ENCODE measurements at places on chromosomes 16 and 17.

DNA sequence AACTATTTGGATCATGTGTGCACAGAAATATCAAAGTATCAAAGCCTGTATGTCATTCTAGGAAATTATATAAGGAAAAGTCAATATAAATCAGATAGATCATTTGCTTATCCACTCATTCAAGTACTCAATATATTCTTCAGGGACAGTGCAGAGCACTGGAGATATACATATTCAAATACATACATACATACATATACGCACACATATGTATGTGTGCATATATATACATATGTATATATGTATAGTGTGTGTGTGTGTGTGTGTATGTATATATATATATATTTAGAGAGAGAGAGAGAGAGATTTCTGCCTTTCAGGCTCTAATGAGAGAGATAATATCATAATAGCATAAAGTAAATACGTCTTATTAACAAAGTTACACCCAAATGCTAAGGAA is 169.2 kb downstream of the PMP22 start:
- no peak for DNase-seq

GRCh38 chr17:75344666-75345065 is 55.4 kb upstream of the SLC25A19 start:
- no peak for DNase-seq

- DNase-seq, result no peak
Measured at GRCh38 chr17:6232732-6233101, 162.5 kb downstream of the WSCD1 start.

- DNase-seq, result no peak
Measured at GRCh38 chr16:54136276-54136625, 150.3 kb downstream of the IRX3 start.

DNA sequence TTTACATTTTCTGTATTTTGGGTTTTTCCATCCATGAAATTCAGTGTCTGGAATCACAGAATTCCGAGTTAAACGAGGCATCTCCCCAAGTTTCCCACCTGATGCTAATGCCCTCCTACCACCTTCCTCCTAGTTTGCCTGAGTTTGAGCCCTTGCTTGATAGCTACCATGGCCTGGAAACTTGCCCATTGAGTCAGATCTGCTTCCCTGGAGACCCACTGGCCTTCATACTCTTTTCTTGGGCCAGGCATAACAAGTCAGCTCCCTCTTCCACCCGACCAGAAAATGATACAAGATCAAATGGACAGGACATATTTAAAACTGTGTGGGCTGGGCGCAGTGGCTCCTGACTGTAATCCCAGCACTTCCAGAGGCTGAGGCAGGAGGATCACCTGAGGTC is 10.2 kb downstream of the SETD1A start:
- no peak for DNase-seq

GRCh38 chr17:21361020-21361809 is 14.9 kb upstream of the KCNJ12 start:
- no peak for DNase-seq

DNA sequence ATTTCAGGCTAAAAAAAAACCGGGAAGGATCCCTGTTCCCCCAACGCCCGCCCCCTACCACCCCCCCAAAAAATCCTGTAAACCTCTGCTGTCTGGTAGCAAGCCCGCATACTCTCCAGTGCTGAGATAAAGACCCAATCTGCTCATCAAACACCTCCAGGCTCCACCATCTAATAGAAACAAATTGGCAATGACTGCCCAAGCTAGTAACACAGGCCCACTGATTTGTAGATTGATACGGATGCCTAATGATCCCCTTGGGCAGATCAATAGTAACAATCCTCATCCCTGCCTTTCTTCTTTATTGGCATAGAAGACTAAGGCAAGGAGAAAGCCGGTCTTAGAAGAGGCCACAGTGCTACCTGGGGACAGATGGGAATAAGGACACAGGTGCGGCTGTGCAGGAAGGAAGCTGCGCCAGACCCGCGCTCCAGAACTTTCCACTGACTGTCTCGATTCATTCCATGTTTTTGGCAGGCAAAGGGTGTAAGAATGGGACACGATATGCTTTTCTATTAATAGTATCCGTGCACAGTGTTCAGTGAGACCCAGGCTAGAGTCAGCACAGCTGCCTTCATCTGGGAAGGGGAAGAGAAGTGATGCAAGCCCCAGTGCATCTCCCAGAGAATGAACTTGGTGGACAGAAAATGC is 407.6 kb upstream of the PSMD7 start:
- no peak for DNase-seq

- no peak for DNase-seq
Measured at GRCh38 chr16:26700250-26700649, 366.5 kb upstream of the C16orf82 start.

GRCh38 chr16:30986129-30986991 is 1.4 kb downstream of the HSD3B7 start:
- no peak for DNase-seq

GRCh38 chr16:67147437-67148140 is 3.2 kb downstream of the B3GNT9 start:
- DNase-seq, result no peak

GRCh38 chr17:68792042-68792685 is 163.0 kb downstream of the ABCA8 start:
- no peak for DNase-seq

DNA sequence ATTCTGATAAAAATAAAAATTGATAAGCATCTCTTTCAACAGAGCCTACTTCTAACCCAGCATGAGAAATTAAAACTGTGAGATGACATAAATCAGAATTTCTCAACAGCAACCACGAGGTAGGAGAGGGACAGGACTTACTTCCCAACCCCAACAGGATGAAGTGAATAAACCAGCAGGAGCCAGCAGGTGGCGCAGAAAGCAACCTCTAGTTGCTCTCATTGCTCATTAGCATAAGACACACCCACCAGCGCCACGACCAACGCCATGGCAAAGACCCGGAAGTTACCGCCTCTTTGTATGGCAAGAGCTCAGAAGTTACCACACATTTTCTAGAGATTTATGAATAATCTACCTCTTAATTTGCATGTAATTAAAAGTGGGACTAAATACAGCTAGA is 189.4 kb upstream of the CDH8 start:
- peak; percentile 60 for DNase-seq

GRCh38 chr16:24168856-24169255 is 87.3 kb upstream of the CACNG3 start:
- no peak for DNase-seq

DNA sequence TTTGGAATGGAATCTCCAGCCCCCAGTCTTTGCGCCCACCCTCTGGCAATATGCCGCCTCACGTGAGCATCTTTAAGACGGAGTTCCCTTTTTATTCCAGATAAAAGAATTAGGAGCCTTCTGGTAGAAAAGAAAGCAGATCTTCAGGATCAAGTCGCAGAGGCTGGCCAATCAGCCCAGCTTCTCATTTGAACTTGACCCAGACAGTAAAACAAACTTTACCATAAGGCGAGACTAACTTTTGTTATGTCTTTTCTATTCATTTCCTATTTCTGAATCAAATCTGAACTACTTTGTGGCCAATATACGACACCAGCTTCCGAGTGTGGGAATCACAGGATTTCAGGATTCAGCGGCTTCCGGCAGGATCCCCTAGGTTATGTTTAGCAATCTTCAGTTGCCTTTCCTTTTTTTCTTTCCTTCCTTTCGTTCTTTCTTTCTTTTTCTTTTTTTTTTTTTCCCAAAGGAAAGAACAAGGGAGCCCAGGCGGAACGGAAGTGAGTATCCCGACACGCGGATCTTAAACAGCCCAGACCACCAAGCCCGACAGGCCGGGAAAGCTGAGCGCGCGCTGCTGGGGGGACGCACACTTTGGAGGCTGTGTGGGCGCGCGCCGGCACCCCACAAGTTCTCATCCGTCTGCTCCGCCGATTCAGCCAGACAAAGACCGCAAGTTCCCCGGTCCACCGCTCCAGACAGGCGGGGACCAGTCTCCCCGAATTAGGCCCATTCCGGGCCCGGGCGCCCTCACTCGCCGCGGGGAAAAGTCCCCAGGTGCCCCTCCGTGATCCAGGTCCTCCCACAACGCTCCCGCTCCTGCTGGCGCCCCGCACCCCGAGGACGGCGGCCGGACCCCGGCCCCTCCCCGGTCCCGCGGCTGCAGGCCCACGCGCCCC is 633 bp downstream of the TBC1D16 start:
- DNase-seq, result peak; percentile 57

DNA sequence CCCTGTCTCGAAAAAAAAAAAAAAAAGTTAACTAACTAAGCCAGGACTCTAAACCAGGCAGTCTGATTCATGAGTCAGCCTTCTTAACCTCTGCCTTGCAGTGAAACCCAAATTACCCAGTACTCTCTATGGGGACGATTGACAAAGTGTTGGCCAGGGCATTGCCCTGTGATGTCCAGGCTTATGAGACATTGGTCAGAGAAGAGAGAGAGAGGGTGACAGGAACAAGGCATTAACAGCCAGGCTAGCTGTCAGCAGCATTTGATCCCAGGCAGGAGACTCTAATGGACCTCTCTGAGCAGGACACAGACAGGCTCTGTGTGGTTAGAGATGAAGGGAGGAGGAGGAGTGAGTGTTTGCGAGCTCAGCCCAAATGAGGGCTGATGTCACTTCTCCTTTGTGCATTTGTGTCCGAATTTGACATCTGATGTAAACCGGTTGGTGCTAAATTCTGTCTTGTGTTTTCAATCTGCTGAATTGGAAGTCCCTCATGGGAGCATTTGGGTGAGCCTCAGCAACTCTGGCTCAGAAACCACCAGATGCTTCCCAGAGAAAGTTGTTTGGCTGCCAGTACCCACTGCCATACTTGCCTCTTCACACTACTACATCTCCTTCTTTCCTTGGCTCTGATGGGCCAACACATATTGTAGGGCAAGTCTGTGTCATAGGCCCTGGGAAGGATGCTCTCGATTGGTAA is 4.3 kb upstream of the MYL4 start:
- DNase-seq, result peak; percentile 70

DNA sequence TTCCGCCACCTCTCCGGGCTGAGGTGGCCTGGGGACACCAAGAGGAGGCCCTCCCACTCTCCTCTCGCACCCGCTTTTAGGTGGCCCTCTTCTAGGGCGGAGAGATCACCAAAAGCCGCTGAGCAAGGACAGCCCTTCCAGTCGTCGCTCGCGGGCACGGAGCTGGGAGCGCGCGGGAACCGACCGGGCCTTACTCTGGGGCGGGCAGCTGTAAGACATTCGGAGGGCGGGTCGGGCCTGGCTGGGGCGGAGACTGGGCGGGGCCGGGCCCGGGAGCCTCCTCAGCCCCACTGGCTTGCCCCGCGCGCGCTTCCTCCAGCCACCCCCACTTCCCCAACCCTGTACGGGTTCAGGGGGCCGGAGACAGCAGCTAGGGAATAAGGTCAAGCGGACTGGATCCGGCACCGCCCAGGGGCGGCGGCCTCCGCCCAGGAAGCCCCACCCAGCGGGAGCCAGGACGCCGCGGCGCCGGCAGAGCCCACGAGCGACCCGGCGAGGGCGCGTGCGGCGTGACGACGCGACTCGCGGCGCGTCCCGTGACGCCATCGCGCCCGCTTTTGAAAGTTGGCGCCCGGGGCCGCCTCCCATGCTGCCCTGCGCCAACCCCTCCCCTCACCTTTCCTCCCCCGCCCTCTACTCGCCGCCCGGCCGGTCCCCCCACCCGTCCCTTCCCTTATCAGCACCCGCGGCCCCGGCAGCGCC is 351 bp upstream of the CTCF start:
- DNase-seq, result peak; percentile 99

DNA sequence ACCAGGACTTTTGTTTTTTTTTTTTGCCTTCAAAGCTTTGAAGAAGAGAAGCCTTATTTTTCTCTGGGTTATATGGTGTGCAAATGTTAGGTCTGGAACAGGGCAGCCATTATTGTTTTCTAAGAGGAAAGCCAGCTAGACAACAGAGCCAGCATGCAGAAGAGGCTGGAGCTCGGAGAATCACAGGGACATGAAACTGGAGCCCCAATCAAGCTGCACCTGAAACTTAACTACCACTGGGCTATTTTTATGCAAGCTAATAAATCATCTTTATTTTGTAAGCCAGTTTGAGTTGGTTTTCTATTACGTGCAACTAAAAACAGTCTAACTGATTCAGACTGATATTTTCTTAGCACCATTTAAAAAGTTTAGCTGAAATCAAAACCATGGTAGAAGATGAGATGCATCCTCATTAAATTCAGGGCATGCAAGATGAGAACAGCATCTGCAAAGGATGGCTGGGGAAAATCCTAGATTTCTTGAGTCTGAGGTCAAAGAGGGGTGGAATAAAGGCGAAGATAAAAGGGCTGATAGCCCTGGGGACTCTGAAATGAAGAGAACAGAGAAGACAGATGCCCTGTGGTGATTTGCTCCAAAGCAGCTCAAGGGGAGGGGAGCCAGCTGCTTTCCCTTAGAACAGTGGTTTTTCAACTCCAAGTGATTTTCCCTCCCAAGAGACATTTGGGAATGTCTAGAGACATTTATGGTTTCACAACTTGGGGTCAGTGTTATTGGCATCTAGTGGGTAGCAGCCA is 177.1 kb upstream of the WSCD1 start:
- DNase-seq, result no peak

DNA sequence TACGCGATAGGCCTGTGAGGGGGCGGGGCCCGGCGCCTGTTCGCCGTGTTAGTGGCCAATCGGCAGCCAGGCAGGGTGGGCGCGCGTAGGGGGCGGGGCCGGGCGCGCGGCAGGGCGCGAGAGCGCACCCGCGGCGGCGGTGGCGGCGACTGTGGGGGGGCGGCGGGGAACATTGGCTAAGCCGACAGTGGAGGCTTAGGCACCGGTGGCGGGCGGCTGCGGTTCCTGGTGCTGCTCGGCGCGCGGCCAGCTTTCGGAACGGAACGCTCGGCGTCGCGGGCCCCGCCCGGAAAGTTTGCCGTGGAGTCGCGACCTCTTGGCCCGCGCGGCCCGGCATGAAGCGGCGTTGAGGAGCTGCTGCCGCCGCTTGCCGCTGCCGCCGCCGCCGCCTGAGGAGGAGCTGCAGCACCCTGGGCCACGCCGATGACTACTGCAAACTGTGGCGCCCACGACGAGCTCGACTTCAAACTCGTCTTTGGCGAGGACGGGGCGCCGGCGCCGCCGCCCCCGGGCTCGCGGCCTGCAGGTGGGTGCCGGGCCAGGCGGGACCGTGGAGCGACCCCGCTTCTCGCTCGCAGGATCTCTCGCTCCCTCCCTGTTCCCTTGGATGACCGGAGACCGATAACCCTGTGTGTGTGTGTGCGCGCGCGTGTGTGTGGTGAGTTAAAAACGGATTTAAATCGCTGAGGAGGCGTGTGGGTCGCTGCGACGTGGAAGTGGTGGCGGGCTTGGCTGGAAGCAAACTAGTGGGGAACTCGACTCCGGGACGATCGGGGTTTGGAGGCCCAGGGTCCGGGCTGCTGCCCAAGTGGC is at the start of gene NFATC3:
NFATC3 (plus strand) TSS at position 112 of the 813 bp plus-strand sequence; CDS start at position 424, 312 bp downstream.
- DNase-seq, result peak; percentile 99

- no peak for DNase-seq
Measured at GRCh38 chr16:19137201-19138128, 23.7 kb downstream of the ITPRIPL2 start.

DNA sequence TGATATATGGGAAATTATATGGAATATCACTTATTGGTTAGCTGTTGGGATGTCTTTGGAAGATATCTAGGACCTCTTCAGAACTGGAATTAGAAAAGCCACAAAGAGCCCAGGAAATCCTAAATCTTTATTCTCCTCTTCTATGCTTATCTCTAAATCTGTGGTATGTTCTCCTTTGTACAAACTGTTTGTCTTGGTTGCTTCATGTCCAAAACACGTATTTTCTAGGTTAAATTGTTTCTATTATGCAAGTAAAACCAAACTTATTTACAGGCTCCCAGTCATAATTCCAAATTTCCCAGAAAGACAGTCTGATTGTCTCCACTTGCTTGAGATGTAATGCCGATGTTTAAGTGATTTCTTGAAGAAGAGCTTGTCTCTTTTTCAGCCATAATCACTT is 650.9 kb downstream of the CDH11 start:
- no peak for DNase-seq

GRCh38 chr17:42179911-42180410 is 981 bp downstream of the KCNH4 start:
- DNase-seq, result no peak

- no peak for DNase-seq
Measured at GRCh38 chr17:38890410-38890746, 20.5 kb downstream of the LASP1 start.
